Occipital lobe (tissue), 3 donors: ENCODE measurements at places on chromosomes 2 and 18. TPM values are rescaled to one million over a fixed set of nuclear protein-coding genes. Genes with fewer than 3 reads are reported as not detected.
A peak's percentile ranks its signal among the peaks of the same experiment; 100 is the strongest.

UPP2 gene
- 1.7 TPM for total RNA-seq

IMMT gene
- 42.3 TPM for total RNA-seq

EVX2 gene
- total RNA-seq, result not detected

GPR17 gene
- 6.1 TPM for total RNA-seq

DNA sequence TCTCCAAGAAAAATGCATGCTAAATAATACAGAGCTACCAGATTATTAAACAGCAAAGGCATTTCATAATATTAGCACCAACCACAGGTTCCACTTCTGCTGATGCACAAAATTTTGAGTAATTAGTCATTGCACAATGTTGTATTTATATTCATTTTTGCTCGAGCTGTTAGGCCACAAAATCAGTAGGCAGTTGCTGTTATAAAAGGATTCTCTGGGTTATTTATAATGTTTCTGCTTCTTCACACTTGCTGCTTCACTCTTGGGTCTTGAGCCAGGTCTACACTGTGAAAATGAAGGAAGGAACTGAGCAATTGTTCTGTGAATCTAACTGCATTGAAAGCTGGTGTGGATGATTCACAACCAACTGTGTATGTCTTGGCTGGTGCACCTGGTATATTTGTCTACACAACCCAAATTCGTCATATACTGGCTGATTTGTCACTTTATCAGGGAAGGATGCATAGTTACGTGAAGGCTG, 38.3 kb downstream of the MRPL33 start:
- DNase-seq, result peak; percentile 11

DNA sequence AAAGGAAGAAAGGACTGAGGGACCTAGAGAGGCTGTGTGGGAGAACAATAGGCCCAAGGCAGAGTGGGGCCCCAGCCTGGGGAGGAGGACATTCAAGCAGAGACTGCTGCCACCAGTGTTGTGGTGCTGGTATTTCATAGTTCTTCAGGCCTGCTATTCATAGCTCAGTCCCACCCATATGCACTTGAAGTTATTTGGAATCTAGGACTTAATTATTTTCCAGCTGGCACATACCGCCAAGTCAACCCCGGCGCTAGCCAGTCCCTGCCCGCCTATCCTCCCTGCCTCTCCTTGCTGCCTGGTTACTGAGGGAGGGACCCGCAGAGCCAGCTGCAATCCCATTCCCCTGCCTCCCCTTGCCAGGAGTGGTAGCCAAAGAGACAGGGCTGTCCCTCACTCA, 141.2 kb downstream of the CABLES1 start:
- no peak for DNase-seq

GRCh38 chr2:133333181-133333580, 235.1 kb downstream of the NCKAP5 start:
- no peak for DNase-seq

DNA sequence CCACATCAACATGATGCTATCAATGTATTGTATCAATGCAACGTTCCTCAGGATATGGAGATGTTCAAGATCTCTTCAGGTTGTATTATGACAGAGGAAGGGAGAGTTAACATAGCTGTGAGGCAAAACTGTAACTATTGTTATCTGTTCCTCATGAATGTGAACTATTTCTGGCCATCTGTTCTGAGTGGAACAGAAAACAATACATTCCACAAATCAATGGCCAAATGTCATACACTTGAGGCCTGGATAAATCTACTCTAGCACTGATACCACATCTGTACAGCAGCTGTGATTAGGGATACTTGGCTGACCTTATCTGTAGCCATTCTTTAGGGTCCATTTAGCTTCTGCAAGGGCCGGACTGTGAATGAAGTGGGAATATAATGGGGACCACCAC, 447.9 kb downstream of the IRS1 start:
- no peak for DNase-seq

- DNase-seq, result no peak
These were observed 44.0 kb downstream of the MRPL35 start for GRCh38 chr2:86243272-86243671.

GRCh38 chr2:53202063-53202462, 565.5 kb upstream of the CHAC2 start:
- DNase-seq, result no peak

DNA sequence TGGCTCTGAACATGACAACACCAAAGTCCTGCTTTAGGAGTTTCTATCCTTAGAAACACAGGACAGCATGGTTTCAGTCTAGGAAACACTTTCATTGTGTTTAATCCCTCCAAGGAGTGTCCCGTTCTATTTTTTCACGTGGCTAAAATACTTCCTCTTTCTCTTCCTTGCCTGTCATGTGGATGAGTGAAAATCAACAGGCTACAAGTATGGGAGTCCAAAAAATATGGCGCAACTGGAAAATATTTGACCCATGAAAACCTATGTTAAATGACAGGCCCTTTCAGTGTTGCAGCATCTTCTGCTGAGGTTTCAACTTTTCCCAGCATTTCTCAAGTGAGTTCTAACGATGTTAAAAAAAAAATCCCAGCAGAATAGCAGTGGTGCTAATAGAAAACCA, 146.3 kb downstream of the LAMA3 start:
- no peak for DNase-seq

DNA sequence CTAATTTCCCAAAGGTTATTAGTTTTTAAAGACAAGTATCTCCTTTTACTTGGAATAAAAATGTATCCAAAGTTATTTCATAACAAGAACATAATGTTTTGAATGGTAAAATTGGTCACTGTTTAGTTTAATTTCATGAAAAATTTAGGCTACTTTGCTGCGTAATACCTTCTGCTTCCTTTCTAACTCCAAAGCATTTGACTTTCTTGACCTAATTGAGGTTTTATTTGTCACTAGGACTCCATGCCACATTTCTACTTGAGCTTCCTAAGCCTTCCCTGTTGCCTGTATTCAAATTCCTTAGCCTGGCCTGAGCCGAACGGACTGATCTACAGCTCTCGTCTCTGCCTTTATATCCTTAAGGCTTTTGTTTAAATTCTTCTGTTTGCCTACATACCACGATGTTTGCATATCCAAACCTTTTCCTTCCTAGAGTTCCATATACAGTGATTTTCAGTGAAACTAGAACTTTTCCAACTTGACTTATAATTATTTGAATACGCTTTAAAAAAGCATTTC, 25.1 kb downstream of the ARMC9 start:
- DNase-seq, result no peak
